ENCODE measurements at places on chromosomes 3 and 15.
A peak's percentile ranks its signal among the peaks of the same experiment; 100 is the strongest.

GRCh38 chr3:122973893-122974615 is 53.5 kb downstream of the SEMA5B start:
- DNase-seq: no peak

DNA sequence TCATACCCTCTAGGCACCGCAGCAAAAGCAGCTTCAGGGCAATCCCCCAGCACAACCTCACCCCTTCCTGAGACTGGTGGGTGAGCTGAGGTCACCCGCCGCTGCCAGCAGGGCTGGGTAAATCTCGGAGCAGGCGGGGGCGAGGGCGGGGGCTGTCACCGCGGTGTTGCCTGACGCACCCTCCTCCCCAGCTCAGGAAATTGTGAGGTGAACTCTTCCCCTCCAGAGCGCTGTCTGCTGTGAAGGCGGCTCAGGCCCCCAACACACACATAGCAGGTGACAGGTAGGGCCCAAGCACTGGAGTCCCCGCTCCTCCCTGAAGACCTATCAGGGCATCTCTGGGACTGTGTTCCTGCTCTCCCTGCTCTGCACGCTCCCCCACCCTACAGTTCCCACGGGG is 30.2 kb upstream of the FURIN start:
- peak; percentile 94 for DNase-seq

GRCh38 chr15:40084650-40085049 is 24.0 kb downstream of the BMF start:
- no peak for DNase-seq

DNA sequence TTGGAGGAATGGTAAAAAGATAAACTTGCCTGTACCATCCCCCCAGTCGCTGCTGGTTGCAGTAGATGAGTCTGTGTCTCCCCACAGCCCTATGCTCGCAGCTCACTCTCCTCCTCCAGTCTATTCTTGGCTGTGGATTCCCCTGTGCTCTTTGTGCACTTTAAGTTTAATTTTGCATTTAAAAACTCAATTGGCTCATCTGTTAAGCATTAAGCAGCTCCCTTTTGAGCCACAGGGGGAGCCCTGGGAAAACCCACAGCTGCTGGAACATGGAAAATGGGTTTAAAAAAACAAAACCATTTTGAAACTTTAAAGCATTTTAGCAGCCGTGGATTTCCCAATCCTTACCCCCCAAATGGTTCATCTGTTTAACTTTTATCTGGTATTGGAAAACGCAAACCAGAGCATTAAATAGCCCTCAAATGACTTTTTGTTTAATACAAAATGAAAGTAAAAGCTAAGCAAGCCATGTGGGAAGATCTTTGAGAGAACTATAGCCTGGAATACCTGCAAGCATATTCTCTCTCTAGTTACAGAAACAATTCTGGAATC is 536.9 kb downstream of the ZIC1 start:
- DNase-seq: no peak

DNA sequence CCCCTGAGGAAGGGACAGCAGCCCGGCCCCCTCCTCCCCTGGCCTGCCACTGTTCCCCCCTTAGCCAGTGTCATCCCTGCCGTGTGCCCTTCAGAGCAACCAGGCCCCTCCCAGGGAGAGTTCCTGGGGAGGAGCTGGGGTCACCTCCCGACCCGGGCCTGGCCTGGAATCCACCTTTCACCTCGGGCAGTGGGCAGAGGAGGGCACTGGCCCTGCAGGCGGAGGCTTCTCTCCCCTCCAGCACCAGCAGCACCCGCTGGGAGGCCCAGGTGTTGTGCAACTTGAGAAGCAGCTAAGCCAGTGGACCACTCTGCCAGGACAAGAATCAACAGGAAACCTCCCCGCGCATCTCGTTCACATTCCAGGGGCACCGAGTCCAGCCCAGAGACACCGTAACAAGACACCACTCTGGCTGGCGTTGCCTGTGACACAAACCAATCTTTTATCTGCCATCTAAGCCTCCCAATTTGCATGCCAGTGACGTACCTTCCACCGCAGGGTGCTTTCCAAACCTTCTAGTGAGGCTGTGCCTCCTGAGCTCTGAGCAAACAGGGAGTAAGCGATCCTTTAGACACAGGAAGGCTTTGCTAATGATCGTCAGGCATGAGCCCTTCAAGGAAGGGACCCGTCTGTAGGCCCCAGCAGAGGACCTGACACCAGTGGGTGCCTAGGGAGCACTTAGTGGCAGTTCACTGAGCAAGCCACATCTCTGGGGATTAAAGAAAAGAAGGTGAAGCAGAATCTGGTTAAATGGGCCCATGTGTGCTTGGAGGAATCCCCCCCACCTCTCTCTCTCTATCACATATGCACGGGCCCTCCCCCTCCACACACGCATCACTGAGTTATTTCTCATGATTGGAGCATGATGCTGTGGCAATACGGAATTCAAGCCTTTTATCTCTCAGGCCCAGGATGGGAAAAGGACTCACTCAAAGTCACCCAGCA is 98.9 kb upstream of the TLE3 start:
- DNase-seq: peak; percentile 58

- no peak for DNase-seq
Observed at GRCh38 chr3:172751175-172751704, 714 bp downstream of the ECT2 start.

DNA sequence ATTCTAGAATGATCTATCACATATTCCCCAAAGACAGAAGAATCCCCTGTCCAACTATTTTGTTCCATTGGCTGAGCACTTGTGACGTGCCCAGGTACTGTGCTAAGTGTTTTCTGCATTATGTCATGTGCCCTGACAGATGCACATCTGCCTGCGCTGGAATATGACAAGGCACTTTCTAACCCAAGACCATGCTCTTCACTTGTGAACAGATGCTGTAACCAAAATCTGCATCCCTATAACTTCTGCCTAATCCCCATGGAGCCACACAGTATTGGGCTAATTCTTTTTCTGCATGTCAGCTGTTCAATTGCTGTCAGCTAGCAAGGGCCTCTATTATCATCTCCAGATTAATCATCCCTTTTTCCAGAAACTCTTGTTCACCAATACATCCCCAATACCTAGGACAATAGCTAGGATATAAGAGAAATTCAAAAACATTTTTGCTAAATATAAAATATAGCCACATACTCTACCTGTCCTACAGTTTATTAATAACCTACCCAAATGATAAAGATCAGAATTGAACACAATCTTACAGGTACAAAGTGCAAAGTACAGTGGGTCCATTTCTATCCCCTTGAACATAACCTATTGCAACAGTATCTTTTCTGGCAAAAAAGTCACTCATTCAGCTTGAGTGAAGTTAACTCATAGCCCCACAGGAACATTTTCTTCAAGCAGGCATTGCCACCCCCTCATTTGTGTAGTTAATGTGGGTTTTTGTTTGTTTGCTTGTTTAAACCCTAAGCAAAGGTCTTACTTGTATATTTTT is 109.4 kb upstream of the LRRN1 start:
- DNase-seq: no peak

GRCh38 chr15:66254951-66255676 is 1.6 kb upstream of the MEGF11 start:
- DNase-seq: no peak

GRCh38 chr3:147210676-147211075 is 195.7 kb downstream of the ZIC4 start:
- DNase-seq: no peak

DNA sequence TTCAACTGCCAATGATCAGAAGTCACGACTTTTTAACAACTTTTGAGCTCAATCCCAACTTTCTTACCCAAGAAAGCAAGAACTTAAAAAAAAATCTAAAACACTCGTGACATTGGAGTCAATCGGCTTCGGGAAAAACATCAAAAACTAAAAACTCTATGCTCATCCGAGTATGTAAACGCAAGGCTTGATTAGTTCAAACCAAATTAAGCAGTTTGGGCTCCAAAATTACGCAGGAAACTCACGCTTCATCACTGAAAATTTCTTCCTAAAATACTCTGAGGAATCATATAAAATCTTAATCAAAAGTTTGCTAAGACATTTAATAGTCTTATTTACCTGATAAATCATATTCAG is 1.6 kb downstream of the TRA2B start:
- DNase-seq: no peak

DNA sequence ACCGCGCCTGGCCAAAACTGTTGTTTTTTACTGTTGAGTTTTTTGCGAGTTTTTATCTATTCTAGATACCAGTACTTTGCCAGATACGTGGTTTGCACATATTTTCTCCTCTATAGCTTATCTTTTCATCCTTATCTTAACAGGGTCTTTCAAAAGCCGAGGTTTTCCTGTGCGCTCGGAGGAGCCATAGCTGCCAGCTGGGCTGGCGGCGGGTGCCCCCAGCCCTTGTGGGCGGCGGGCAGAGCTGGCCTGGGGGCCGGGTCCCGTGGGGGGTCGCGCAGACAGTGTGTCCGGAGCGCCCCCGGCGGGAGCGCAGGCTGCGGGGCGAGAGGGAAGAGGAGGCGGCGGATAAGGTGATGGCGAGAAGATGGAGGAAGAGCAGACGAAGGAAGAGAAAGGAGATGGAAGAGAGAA is 11.1 kb upstream of the EIF4A2 start:
- DNase-seq: peak; percentile 70

DNA sequence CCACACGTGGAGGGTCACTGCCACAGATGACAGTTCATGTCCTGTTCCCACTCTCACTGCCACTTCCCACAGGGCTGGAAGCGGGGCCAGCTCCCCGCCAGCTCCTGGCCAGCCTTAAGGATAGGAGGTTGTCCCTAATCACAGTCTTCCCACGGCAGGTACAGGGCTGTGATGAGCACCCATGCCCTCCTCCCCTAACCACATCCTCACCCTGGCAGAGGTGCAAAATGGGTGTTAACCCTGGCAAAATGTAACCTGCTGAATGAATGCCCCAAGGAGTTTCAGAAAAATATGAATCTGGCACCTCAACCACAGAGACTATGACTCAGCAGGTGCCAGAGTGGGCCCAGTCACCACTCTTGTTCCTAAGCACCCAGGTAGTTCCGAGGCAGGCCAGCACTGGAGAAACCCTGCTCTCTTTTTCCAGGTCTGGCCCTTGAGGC is 185.1 kb upstream of the TPM1 start:
- no peak for DNase-seq

DNA sequence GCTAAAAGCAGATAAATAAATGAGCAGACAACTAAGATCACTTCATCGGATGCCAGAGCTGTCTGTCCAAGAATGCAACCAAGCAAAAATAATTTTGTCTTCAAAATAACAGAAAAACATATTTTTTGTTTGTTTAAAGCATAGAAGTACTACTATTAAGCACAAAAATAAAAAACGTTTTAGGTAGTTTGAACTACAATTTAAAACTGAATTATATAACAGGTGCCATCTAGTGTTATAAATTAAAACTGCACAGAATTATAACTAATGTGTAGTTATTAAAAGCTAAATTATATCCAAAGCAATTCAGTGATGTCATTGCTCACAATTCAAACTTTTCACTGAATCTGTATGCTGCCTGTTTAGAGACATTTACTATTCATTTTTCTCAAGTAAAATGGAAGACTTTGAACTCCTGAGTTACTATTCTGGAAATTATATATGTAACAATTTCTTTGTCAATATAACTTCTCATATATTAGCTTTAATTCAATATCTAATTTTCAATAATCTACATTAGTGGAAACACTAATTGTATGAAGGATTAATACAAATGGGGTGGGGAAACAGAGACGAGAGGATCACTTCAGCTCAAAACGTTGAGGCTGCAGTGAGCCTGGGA is 29.5 kb downstream of the LINS1 start:
- no peak for DNase-seq

GRCh38 chr3:129462361-129462968 is 22.4 kb downstream of the IFT122 start:
- DNase-seq: no peak

GRCh38 chr3:16429086-16429485 is 84.4 kb downstream of the RFTN1 start:
- no peak for DNase-seq

GRCh38 chr3:42880183-42880582 is 4.5 kb upstream of the CYP8B1 start:
- no peak for DNase-seq

DNA sequence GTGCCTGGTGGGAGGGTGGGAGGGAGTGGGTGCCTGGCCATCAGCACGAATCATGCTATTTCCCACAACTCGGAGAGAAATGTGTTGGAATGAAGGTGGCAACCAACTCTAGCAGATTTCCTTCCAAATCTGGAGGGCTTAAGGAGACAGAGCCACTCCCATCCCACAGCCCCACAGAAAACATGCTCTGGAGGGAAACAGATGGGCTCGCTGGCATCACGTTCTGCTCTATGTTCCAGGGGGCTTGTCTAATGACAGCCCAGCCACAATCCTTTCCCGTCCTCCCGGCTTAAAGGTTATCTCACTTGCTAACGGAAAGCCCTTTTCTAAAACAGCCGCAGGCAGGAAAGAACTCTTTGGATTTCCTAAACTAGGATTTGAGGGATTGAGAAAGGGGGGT is 65.3 kb downstream of the ADAMTS17 start:
- DNase-seq: no peak

GRCh38 chr3:197540961-197541377 is 14.8 kb downstream of the BDH1 start:
- DNase-seq: no peak

- DNase-seq: no peak
Observed at GRCh38 chr3:98966434-98966833, 64.9 kb upstream of the DCBLD2 start.

GRCh38 chr3:188869628-188870027 is 302.1 kb upstream of the TPRG1 start:
- DNase-seq: no peak

GRCh38 chr15:64749167-64749566 is 26.2 kb downstream of the RBPMS2 start:
- no peak for DNase-seq

- DNase-seq: no peak
Observed at GRCh38 chr3:132232231-132232792, 84.9 kb upstream of the ACP3 start.

DNA sequence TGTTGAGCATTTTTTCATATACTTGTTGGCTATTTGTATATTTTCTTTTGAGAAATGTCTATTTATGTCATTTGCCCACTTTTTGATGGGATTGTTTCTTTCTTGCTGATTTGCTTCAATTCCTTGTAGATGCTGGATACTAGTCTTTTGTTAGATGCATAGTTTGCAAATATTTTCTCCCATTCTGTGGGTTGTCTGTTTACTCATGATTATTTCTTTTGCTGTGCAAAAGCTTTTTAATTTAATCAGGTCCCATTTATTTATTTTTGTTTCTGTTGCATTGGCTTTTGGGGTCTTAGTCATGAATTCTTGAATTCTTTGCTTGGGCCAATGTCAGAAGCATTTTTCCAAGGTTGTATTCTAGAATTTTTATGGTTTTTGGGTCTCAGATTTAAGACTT is 251.7 kb downstream of the WNT5A start:
- no peak for DNase-seq

DNA sequence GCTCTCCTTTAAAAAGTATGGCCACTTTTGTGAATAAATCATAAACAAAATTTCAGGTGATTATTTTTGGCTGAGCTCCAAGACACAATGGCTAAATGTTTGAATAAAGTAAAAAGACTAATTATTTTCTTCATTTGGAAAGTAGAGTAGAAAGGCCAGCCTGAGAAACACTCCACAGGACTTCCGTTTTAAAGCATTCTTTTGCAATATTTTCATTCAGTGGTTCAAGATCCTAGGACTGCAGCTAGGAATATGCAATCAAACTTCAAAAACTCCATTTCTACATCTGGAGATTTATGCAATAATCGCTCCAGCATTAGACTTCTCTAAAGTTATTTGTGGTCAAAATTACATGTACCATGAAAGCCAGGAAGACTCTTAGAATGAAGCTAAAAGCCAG is 62.8 kb downstream of the MECOM start:
- DNase-seq: no peak

- no peak for DNase-seq
Observed at GRCh38 chr3:46297658-46298423, 55.6 kb downstream of the CCR3 start.

Measured in activated CD8-positive, alpha-beta memory T cell treated with anti-CD3 and anti-CD28 coated beads, Interleukin-2, amount 50 U/mL, for 48 hours (primary cell).